Mesothelial cell of epicardium (in vitro differentiated cells): ENCODE measurements at places on chromosomes 16 and 17. TPM values are rescaled to one million over a fixed set of nuclear protein-coding genes. Genes with fewer than 3 reads are reported as not detected.

DNA sequence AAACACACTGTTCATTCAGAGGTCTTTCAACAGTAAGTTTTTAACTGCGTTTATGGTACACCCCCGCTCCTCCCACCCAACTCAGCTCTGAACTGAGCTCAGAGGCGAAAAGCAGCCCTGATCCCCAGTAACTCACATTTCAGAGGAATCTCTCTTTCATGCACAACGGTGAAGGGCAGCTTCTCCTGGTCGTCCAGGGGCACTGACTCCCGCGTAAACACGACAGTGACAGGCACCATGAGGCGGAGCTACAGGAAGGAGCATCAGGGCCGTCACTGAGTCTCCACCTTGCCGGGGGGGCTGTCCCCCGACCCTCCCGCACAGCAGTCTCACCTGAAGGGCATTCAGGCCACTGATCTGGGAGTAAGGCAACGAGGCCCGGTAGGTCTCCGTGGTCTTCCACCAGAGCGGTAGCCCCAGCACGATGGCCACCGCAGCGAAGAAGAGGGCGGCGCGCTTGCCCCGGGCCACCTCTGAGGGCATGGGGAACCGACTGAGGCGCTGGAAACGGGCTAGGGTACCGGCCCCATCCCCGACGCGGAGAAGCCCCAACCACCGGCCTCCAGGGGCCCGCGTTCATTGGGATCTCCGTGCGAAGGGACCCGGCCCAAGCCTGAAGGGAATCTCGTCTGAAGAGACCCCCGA is 486 bp downstream of the PIGS start:
- no peak for DNase-seq
- H3K27ac ChIP-seq = peak overlapping the region; percentile 75
- no peaks in the 10 kb centered on the region for H3K27me3 ChIP-seq
- H3K4me1 ChIP-seq = peaks cover 22% of the 10 kb centered on the region

DNA sequence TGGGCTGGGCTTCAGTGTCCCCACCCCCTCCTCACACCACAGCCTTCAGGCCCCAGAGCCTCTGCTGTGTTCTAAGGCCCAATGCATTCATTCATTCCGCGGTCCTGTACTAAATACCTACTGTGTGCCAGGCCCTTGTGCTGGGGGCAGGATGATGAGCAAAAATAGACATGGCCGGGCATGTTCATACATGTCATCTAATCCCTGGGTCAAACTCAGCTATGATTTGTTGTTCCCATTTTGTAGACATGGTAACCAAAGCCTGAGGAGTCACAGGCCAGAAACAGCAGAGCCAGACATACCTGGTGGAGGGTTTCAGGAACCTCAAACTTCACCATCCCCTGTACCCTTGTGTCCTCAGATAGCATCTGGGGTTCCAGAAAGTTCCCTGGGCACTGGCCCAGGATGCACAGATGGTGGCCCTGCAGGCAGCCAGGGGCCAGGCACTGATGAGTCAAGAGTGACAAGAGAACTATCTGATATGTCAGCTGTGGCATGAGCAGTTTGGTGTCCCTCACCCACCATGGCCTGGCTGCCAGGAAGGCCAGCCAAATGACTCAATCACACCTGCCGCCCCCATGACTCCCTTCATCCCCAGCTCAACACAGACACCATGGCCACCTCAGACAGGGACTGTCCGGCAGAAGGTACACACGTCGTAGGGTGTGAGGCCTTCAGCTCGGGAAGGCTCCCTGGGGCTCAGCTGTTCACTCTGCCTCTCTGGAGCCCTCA is 2.7 kb upstream of the RRAD start:
- H3K27ac ChIP-seq = no peak overlapping the region
- no peak overlapping the region for H3K4me3 ChIP-seq
- H3K4me1 ChIP-seq = peaks cover 21% of the 10 kb centered on the region
- DNase-seq = no peak
- H3K36me3 ChIP-seq = peaks cover 2% of the 10 kb centered on the region

- no peak for DNase-seq
- peak overlapping the region; percentile 54 for H3K27ac ChIP-seq
- H3K27me3 ChIP-seq = no peaks in the 10 kb centered on the region
- no peak overlapping the region for H3K4me3 ChIP-seq
Observed at GRCh38 chr16:28110479-28110878, 47.0 kb upstream of the GSG1L start.

The CDRT15 gene
- not detected in 3 replicates for total RNA-seq

The INCA1 gene
- 1.7 to 3.1 TPM (median 2.7 TPM) in 3 replicates for total RNA-seq

DNA sequence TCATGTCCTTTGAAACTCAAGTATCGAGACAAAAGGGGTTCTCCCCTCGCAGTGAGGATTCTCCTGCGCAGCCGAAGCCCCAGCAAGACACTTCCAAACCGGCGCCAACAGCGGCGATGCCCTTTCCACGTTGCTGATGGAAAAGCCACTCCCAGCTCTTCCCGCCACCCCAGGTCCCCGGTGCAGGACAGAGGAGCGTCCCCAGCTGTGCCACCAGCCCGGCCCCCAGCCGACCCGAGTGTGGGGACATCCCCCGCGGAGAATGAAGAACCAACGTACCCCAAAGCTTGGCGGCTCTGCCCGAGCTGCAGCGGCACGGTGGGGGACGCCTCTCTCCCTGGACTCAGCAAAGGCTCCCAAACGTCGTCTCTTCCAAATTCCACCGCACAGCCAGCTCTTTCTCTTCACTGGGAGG is 573 bp downstream of the CHST6 start:
- peaks cover 22% of the 10 kb centered on the region for H3K4me1 ChIP-seq
- H3K27me3 ChIP-seq = peaks cover 25% of the 10 kb centered on the region
- no peak overlapping the region for H3K27ac ChIP-seq
- peak overlapping the region; percentile 76 for H3K4me3 ChIP-seq
- no peak for DNase-seq

The TAF15 gene
- 218 to 235 TPM (median 225 TPM) in 3 replicates for total RNA-seq

The MT1F gene
- 0.63 to 0.95 TPM (median 0.66 TPM) in 3 replicates for total RNA-seq
